Gastroesophageal sphincter (tissue), 4 donors: ENCODE measurements at places on chromosomes 4 and X. TPM values are rescaled to one million over a fixed set of nuclear protein-coding genes. Genes with fewer than 3 reads are reported as not detected.

DNA sequence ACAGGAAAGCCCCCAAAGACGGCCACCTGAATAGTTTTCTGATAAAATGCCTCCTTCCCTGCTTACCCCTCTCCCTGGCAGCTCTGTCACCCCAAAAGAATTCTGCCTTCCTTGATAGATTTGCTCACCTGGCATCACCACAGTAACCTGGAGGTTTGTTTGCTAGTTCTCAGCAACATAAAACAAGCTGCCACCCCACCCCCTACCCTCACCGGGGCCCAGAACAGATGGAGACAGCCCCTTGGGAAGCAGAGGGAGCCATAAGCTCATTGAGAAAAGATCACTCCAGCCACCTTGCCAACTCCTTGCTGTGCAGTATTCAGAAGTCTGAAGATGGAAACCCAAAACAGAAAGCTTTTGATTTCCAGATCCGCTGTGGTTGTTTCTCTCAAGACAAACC is 108.6 kb downstream of the DHX15 start:
- no peak for ATAC-seq

DNA sequence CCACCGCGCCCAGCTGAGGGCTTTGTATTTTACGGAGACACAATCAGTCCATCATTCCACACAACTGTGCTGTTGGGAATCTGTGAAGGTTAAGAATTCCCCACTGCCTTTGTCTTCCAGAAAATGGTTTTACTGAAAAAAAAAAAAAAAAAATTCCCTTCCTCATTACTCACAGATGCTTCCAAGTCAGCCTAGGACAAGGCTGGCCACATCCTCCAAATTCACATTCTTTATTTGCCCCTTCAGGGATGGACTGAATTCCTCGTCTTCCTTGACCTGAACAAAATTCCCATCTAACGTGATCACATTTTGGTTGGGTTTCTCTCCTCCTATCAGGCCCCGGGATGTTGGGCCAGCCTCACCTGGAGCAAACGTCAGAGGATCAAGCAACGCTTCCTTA is 130.3 kb downstream of the DHRSX start:
- no peak for ATAC-seq

- no peak for ATAC-seq
Measured at GRCh38 chr4:160709026-160709425, 1454.8 kb downstream of the FSTL5 start.

Gene GUCY1A1
- total RNA-seq: 95.9 TPM

- no peak for ATAC-seq
Measured at GRCh38 chr4:24604558-24605214, 20.3 kb upstream of the DHX15 start.

DNA sequence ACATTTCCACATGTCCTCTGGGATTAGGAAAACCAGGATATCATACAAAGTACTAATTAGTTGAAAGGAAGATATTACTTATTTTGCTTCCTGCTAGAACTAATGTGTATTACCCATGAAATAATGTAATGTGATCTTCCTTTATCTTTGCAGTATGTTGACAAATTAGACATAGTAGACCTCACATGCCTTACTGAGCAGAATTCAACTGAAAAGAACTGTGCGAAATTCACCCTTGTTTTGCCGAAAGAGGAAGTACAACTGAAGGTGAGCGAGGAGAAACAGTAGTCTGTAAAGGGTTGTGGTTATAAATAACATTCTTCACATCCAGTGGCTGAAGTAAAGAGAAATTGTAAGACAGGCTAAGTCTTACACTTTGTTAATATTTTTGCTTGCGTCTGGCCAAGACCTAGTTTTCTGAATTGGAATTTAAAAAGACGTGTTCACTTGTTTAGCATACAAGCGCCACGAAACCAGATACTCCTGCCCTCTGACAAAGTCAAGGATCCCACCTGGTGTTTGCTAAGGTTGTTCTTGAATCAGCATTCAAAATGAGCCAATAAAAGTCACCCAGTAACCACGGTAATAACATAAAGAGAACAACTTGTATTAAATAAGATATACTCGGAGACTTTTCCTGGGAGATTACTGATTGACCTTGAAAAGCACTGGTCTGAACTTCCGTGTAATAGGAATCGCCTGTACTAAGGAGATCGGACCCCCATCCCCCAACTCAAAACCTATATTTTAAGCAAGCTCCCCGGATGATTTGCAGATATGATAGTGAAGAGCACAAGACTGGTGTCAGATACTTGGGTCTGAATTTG is 16.9 kb downstream of the STAP1 start:
- ATAC-seq: no peak

Gene SPATA4
- total RNA-seq: 0.46 TPM

DNA sequence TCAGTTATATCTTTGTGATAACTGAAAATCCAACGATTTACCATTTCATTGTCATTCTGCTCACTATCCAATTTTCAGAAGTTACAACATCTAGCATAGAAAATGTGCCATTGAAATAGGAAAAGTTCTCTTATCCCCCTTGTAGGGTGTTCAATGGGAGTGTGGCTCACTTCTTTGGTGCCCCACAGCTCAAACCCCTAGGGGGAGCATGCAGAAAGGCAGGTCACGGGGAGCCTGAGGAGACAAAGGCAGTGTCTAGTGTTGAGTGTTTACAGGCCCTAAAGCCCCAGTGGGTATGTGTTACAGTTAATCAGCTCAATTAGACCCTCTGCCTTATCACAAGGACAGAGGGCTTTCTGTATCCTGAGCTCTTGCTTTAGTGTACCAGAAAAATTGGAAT is 243.4 kb upstream of the GRID2 start:
- no peak for ATAC-seq

DNA sequence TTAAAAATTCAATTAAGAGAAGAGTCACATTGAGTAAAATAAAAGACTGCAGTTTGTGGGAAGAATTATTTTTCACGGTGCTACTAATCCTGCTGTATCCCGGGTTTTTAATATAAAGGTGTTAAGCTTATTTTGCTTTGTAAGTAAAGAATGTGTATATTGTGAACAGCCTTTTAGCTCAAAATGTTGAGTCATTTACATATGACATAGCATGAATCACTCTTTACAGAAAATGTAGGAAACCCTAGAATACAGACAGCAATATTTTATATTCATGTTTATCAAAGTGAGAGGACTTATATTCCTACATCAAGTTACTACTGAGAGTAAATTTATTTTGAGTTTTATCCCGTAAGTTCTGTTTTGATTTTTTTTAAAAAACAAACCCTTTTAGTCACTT is 39.7 kb downstream of the IRS4 start:
- no peak for ATAC-seq

Gene WWC2
- 39.7 TPM for total RNA-seq

- ATAC-seq: no peak
Measured at GRCh38 chrX:7730071-7730470, 112.9 kb upstream of the VCX start.

GRCh38 chr4:1713003-1713851 is 1.1 kb upstream of the SLBP start:
- peak; percentile 4 for ATAC-seq

Gene CTAG1A
- not detected for total RNA-seq

Gene SPIN2B
- 12.5 TPM for total RNA-seq

DNA sequence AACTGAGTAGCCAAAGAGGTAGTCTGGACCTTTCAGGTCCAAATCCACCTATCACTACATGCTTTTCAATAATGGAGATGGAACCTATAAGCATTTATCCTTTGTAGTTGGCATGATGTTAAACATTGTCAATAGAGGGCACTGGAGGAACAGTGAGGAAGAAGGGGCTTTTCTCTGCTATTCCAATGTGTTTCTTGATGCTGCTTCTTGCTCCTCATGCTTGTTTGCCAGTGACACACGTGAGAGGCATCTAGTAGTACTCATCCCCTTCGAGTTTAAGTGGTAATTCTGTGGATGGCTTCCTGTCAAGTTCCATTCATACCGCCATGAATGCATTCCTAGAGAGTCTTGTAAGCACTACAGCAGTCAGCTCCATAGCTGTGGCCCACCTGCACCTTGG is 84.0 kb downstream of the NAA11 start:
- no peak for ATAC-seq

- no peak for ATAC-seq
Measured at GRCh38 chrX:129655547-129656249, 942 bp upstream of the APLN start.

- no peak for ATAC-seq
Measured at GRCh38 chr4:184309241-184310170, 91.8 kb upstream of the ENPP6 start.

Gene TEX28
- total RNA-seq: not detected

Gene CENPVL2
- not detected for total RNA-seq

- no peak for ATAC-seq
Measured at GRCh38 chr4:14294611-14295010, 667.1 kb upstream of the BOD1L1 start.

GRCh38 chr4:185143601-185143969 is 519 bp downstream of the SLC25A4 start:
- ATAC-seq: peak; percentile 86

GRCh38 chr4:8038719-8039251 is 99.1 kb upstream of the AFAP1 start:
- ATAC-seq: no peak
